HCEC 1CT (cell line): ENCODE measurements at places on chromosomes 6 and 20.

GRCh38 chr6:110589865-110590513 lies 113.6 kb upstream of the SLC22A16 start:
- DNase-seq = no peak

DNA sequence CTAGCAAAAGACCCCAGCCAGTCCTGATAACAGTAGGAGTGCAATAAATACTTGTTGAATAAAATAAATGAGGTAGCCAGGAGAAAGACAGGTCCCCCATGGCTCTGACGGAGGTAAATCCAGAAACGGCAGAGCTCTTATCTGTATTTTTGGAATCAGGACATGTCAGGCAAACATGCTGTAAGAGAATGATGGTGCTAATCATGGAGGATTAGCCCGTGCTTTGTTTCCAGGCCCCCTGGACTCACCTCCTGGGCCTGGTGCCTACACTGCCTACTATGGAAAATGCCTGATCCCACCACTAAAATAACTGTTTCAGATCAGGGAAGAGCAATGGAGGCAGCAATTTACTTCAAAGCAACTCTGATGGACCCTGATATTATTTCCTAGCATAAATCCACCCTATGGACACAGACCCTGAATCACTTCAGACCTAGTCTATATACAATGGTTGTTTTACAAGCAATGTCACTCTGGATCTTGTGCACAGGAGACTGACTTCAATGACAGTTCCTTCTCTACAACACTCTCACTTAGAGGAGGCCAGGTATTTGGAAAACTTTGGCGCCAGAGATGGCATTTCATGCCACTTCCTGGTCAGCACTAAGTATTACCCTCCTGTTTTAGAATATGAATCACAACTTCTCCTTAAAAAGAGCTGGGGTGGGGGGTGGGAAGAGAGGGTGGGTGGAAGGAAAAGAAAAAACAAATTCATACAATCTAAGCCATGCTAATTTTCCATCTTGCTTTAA lies 6.4 kb downstream of the MRPL14 start:
- DNase-seq = no peak

- no peak for DNase-seq
Measured at GRCh38 chr20:36463212-36464061, 77.9 kb upstream of the MYL9 start.

GRCh38 chr6:169763881-169764280 lies 12.5 kb downstream of the ERMARD start:
- no peak for DNase-seq

GRCh38 chr20:10171864-10172751 lies 46.5 kb upstream of the SNAP25 start:
- no peak for DNase-seq

DNA sequence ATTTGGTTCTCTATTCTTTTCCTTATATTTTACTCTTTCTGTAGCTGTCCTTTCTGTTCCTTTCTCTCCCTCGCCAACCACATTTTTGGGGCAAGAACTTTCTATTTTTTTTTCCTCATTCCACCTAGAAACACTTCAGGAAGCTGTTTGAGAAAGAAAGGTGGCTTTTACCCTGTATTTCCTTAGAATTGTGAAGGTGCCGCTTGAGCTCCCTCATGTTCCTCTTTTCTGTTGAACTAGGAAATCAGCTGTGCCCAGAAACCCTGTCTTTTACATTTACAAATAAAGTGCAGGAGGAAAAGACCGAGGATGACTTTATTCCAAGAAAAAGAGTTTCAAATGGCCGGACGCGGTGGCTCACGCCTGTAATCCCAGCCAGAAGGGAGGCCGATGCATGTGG lies 38.2 kb downstream of the OR2B2 start:
- no peak for DNase-seq

DNA sequence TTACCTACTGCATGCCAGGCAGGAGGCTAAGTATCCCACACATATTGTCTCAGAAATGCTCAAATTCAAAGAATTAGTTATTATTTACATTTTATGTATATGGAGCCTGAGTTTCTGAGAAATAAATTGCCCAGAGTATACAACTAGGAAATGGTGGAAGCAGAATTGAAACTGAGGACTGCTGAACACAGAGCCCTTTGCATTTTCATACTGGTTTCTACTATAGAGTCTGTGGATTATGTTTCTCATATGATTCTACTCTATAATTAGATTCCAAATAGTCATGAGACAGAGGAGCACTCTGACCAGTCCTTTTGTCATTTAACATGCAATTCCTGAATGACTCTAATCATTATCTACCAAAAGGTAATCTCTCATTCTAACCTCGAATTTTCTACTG lies 254.3 kb downstream of the LMBRD1 start:
- DNase-seq = no peak

GRCh38 chr6:138194287-138194686 lies 24.0 kb downstream of the PBOV1 start:
- no peak for DNase-seq

- DNase-seq = no peak
Measured at GRCh38 chr6:154111025-154111424, 72.0 kb downstream of the OPRM1 start.

DNA sequence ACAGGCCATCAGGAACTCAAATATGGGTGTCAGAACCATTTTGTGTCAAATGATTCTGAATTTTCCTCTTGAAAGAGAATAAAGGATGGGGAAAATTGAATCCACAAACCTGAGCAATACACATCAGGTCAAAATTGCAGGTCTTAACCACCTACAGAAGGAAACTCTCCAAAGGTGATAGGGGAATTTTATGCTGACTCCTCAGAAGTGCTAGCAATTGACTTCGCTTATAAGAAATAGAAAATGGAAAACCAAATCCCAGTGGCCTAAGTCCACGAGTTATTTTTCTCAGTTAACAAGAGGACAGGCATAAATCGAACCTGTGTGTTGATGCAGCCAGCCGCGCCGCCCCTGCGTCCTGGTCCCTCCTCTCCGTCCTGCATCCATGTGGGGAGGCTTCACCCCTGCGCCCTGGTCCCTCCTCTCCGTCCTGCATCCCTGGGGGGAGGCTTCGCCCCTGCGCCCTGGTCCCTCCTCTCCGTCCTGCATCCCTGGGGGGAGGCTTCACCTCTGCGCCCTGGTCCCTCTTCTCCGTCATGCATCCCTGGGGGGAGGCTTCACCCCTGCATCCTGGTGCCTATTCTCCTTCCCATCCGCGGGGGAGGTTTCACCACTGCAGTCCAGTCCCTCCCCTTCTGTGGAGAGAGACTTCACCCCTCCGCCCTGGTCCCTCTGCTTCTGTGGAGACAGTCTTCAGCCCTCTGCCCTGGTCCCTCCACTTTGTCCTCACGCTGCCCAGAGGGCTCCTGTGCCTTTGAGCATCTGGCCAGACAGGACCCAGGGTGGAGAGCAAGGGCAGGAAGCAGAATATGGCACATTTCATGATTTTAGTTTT lies 230.3 kb downstream of the SMOC2 start:
- no peak for DNase-seq
